ENCODE measurements at places on chromosomes 5 and 9. TPM values are rescaled to one million over a fixed set of nuclear protein-coding genes. Genes with fewer than 3 reads are reported as not detected.

DNA sequence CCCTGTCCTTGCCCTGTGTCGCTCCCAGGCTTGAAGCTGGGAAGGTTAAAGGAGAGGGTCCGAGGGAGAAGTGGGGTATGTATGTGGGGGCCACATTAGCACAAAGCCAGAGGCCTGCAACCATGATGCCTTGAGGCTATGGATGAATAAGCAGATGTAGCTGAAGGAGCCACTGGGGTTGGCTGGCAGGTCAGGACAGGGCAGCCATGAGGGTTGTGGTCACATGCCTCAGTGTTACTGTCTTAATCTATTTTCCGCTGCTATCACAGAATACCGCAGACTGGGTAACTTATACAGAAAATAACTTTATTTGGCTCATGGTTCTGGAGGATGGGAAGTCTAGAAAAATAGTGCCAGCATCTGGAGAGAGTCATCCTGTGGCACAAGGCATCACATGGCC is 9.2 kb upstream of the GRHPR start:
- DNase-seq: no peak

Gene PCA3
- total RNA-seq: not detected

DNA sequence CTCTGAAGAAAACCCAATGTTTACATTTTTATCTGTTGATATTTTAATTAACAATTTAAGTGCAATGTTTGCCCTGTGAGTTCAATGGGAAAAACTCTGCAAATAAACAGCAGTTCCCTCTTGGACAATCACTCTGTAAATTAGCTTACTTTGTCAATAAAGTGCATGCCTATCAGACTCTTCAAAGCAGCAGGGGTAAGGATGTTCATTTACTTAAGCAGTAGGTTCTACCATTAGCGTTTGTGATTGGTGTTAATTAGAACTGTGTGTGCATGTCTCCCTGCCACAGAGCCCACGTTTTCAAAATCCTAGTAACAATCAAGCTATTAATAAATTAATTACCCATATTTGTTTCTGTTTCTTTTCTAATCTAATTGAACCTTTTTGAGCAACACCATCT is 1921.6 kb upstream of the WWC1 start:
- no peak for DNase-seq

GRCh38 chr5:111772456-111773122 is 15.6 kb upstream of the NREP start:
- DNase-seq: no peak

DNA sequence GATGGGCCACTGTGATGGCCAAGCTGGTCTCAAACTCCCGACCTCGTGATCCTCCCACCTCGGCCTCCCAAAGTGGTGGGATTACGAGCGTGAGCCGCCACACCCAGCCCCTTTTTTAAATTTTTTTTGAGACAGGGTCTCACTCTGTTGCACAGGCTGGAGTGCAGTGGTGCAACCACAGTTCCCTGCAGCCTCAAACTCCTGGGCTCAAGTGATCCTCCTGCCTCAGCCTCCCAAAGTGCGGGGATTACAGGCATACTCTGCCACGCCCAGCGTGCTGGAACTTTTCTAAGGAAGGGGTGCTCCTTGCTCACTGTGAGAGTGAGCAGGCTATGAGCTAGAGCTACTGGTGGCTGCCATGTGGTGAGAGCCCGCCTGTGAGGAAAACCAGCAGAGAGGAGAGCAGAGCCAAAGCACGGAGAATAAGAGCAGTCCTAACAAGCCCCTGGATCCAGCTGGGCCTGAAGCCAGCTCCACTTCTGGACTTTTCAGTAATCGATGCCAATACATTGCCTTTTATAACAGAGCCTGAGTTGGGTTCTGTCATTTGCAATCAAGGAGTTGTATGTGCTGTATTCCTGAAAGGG is 75.5 kb upstream of the UNC5A start:
- DNase-seq: peak; percentile 6

Gene SELENOP
- total RNA-seq: 86.9 TPM

- no peak for DNase-seq
Observed at GRCh38 chr5:16582081-16582480, 34.7 kb downstream of the RETREG1 start.

- no peak for DNase-seq
Observed at GRCh38 chr5:78327761-78328510, 32.5 kb upstream of the SCAMP1 start.

Gene CCNI2
- total RNA-seq: 1.5 TPM

Gene IRX4
- total RNA-seq: not detected

DNA sequence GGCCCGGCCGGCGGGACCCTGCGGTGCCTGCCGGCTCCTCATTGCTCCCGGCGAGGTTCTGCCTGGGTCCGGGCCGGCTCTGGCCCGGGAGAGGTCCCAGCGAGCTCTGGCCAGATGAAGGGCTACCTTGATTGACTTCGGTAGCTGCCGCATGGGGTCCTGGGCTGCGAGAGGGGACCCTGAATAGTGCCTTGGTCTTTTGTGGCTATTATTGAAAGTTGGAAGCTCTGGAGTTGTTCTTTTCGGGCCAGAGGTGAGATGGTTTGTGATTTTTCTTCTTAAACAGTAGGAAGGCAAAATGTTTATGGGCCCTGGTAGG is 635 bp downstream of the NAA35 start:
- DNase-seq: no peak

Gene WDR70
- 47.8 TPM for total RNA-seq

GRCh38 chr5:103473725-103474124 is 88.9 kb downstream of the NUDT12 start:
- DNase-seq: no peak

Gene CER1
- total RNA-seq: 1.0 TPM

Gene SHC3
- total RNA-seq: 2.9 TPM

Gene UAP1L1
- total RNA-seq: 5.5 TPM

Gene PRR7
- 5.9 TPM for total RNA-seq

GRCh38 chr9:111099199-111100008 is 61.1 kb upstream of the LPAR1 start:
- DNase-seq: no peak

DNA sequence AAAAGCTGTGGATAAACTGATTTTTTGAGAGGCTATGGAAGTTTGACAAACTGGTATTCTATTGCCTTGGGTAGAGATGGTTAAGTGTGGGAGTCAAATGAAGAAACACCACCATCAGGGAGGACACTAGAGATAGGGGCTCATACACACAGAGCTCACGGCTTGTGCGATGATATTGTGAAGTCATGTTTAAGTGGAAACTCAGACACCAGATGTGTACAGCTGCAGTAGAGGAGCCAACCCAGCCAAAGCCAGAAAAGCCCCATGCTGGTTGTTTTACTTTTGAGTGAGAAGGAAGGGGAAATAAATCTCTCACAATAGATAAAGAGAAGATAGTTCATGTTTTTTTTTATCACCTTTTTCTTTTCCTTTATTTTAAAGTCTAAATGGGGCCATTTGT is 377.7 kb downstream of the DMRT2 start:
- no peak for DNase-seq

DNA sequence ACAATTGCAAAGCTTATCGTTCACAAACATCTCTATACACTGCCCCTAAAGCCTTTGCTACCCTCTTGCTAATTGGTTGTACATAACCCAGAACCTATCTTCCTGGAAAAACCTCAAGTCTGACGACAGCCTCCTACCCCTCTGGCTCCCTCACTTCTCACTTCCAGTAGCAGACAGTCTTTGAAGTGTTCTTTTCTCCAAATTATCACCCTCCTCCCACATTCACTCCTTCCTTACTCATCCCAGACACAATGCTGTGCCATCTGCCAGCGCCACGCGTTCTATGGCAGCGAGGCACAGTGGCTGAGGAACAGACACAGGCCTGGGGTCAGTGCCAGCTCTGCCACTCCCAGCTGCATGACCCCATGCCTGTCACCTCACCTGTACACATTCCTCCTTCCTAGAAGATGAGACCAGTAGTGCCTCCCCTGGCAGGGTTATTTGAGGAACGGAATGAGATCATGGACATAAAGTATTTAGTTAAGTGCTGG is 27.7 kb downstream of the CLTA start:
- DNase-seq: no peak

Gene PROB1
- 1.6 TPM for total RNA-seq

DNA sequence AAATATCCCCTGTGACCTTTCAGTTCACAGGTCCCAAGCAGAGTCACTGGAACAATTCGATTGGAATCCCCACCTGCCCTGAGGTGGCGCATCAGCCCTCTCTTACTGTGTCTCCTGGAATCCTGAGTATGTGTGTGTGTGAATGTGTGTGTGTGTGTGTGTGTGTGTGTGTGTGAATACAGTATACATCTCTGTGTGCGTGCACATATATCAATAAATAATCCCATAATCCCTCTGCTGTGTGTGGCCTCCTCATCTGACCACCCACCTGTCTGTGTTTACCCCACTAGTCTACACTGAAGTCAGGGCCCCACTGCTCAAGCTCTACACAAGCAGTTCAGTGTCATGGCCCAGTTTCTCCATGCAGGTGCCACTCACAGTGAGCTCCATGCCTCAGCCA is 187.4 kb downstream of the ERCC6L2 start:
- DNase-seq: no peak

DNA sequence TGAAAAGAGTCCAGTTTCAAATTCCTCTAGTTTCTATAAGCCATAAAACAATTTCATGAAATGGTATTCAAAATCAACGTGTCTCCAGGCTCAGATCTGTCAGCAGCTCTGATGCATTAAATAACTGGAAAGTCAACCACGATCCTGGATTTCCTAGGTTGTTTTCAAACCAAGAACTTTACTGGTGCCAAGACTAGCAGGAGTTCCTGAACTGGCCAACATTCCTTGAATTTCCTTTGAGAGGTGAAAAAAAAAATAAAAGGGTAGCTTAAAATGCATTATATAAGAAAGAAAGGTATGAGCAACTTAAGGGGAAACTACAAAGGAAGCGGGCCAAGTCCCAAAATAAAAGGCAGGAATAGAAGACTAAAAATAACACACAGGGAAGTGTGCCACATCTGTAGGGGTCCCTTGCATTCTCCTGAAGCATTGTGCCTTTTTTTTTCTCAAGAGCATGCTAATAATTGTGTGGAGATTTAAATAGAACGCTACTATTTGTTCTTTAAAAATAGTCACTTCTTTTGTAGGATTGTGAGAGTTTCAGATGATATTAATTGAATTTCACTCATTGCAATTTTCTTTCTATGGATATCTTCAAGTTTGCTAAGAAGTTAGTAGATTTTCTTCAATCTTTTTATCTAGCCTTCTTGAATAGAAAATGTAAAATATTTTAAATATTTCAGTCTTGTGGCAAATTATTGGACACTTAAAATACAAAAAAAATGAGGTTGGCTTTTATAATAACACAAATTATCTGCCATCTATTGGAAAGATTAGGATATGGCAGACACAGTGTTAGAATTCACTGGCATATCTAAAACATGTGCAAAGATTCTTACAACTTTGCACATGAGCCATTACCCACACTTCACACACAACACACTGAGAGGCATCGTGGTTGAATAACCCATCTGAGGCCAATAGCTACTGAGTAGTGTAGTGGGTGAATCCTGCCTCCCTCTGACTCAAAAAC is 15.3 kb downstream of the ESM1 start:
- DNase-seq: no peak

DNA sequence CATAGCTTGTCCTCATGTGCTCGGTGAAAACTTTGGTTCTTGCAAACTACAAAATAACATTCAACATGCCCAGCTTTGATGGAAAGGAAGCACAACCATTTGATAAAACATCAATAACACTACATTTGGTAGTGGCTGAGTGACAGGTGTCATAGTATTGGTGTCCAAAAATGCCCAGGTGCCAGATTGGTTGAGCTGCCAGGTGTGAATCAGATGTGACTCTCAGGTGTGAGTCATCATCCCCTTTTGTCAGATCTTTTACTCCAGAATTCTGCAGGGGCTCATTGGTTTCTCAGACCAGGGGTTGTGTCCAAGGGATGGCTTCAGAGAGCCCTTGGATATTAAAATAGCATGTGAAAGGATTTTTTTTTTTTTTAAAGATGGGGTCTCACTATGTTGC is 22.5 kb upstream of the POMT1 start:
- DNase-seq: no peak

DNA sequence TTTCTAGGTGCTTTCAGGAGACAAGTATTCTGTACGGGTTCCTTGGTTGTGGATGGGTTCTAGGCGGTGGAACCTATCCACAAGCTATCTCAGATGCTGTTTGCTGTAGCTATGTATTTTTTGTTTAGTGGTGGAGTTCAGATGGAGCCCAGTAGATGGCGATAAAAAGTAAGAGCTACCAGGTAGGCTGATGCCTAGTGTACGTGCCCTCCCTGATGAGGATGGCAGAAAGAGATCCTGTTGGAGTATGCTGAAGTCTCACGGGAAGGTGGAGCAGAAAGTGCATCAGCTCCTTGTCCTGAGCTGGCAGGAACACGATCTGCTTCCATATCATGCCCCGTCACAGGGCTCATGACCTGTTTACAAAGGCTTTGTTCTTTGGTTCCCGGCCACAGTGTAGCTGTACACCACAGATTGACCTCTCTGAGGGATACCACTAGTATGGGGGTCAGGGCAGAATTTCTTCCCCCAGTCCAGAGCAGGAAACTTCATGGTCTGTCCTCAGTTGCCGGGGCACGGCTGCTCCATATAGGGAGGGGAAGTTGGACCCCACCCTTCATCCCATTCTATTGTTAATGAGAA is 12.6 kb upstream of the UGT3A2 start:
- DNase-seq: no peak

GRCh38 chr5:149811453-149811852 is 81.3 kb downstream of the PPARGC1B start:
- DNase-seq: no peak

Gene NME5
- total RNA-seq: 2.4 TPM

Gene NREP
- total RNA-seq: 778 TPM

Gene PKD2L2
- not detected for total RNA-seq

DNA sequence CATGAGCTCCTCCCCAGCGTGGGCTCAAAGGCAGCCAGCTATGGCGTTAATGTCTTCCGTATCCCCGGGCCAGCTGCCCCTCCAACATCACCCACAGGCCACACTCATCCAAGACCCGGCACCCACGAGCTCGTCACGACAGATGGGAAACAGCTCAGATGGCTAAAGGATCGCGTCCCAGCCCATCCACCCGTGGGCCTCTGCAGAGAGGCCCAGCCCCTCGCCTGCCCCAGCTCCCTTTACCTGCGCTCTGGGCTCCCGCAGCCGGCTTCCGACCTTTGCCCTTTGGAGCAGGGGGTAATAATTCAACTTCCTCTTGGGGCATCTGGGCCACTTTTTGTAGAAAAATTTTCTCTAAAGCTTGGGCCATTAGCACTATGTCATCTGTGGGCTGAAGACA is 16.5 kb downstream of the BRD3 start:
- no peak for DNase-seq

Gene RASEF
- 3.7 TPM for total RNA-seq

DNA sequence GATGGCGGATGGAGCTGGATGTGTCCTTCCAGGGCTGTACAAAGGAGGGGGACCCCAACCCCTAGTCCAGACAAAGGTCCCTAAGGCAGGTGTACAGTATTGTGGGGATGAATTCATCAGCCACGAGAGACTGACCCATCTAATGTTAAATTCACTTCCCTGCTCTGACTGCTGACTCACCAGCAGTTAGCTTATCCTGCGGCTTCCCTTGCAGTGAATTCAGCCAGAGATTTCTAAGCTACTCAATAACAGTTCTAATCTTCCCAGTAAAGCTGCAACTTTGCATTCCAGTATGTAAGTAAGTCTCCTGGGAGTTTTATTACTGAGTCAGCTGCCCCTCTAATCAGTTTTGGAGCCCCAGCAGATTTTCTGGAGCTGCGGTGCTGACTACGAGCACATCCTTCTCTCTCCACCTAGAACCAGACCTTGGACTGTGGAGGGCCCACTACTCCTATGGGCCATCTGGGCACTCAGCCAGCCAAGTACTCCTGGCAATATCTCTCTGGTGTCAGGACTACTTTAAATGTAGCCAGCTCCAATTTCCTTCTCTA is 16.1 kb downstream of the B4GALT1 start:
- DNase-seq: no peak

Gene PAEP
- not detected for total RNA-seq

Data from mesothelial cell of epicardium (in vitro differentiated cells).